GM04504 (cell line): ENCODE measurements at places on chromosomes 13 and 19.

GRCh38 chr13:31242916-31243315 is 43.1 kb downstream of the B3GLCT start:
- DNase-seq: peak; percentile 11

- DNase-seq: no peak
Observed at GRCh38 chr19:10321874-10322835, 6.3 kb upstream of the FDX2 start.

DNA sequence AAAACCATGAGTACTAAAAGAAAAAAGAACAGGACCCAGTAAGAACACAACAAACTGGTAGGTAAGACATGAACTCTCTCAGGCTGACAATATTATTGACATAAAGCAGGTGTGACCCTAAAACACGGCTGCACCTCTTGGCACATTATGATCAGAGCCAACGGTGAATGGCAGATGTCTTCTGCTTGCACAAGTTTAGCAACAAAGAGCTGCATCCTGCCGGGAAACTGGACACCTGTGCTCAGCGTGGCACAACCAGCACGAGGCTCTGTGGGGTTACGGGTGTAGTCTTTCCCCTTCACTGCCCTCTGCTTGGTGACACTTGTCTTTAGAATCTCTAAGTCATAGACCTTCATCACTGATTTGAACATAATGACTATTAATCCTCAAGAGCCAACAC is 97.9 kb downstream of the DOCK9 start:
- DNase-seq: no peak

GRCh38 chr13:51588406-51588949 is 4.2 kb downstream of the WDFY2 start:
- DNase-seq: no peak

GRCh38 chr13:113048766-113049165 is 56.8 kb upstream of the F7 start:
- no peak for DNase-seq

- no peak for DNase-seq
Observed at GRCh38 chr13:76132532-76132931, 496.4 kb downstream of the LMO7 start.

- no peak for DNase-seq
Observed at GRCh38 chr13:80083081-80083852, 257.7 kb downstream of the SPRY2 start.

DNA sequence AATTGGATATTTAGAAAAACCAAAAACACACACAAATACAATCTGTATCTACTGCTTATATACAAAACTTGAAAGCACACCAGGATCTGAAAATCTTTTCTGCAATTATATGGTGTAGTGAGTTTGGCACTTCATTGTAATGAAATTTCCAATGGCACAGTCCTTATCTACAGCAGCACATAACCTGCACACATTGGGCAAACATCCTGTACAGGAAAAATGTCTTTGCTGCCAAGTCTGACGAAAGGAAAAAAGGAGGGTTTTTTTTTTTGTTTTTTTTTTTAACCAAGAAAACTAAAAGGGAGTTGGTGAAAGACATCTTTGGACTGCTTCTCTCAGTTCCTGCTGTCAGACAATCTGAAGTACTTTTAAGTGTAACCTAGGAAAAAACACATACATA is 107.8 kb downstream of the FOXO1 start:
- no peak for DNase-seq

GRCh38 chr19:55096061-55096701 is 20.5 kb downstream of the EPS8L1 start:
- no peak for DNase-seq

GRCh38 chr19:56367829-56368711 is 25.3 kb downstream of the ZNF582 start:
- peak; percentile 84 for DNase-seq

GRCh38 chr13:67792151-67792676 is 562.1 kb upstream of the PCDH9 start:
- no peak for DNase-seq

GRCh38 chr13:25819856-25820530 is 231.8 kb downstream of the SHISA2 start:
- no peak for DNase-seq

DNA sequence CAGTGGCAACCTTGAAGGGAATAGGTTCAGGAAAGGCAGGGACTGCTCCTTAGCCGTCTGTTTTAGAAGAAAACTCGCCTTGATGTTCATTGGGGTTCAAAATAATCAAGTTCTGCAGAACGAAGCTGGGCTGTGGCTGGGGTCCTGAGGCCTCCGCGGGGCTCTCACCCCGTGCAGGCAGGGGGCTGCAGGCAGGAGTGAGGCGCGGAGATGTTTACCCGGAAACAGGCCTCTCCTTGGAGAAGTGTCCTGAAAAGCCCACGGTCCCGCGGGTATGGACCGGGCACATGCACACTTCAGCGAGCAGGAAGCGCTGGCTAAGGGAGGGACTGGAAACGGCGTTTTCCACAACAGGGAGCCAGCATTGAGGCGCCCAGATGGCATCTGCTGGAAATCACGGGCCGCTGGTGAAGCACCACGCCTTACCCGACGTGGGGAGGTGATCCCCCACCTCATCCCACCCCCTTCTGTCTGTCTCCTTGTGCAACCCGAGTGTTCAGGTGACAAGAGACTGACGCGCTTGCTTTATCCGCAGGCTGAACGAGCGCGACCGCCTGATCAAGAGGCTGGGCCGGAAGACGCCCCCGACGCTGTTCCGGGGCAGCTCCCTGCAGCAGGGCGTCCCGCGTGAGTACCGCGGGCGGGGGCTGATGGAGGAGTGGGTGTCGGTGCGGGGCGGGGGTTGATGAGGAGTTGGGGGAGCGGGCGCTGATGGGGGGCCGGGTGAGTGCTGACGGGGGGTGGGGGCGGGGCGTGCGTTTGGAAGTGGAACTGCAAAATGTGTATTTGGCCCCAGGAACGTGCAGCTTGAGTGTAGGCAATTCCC is 39.6 kb downstream of the SHISA2 start:
- no peak for DNase-seq

- peak; percentile 19 for DNase-seq
Observed at GRCh38 chr13:19864024-19864745, 736 bp upstream of the ZMYM5 start.

GRCh38 chr13:73984949-73985691 is 149.1 kb downstream of the KLF12 start:
- DNase-seq: no peak

DNA sequence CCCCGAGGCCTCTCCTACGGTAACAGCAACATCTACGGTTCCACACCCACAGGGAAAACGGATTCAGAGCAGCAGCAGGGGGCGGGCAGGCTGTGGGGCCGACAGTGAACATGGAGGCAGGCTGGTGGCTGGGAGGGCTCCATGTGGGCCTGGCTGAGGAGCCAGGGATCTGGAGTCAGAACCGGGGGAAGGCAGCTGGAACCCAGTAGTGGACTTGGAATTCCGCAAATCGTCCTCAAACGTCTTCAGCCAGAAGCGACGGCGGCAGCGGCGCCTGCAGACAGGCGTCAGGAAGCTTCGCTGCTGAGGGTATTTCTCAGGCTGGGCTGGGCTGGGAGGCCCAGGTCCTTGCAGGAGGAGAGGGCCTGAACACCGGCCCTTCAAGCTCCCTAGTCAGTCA is 1.8 kb downstream of the TMEM86B start:
- no peak for DNase-seq

GRCh38 chr19:45294291-45295029 is 28.2 kb downstream of the CKM start:
- DNase-seq: no peak

- DNase-seq: no peak
Observed at GRCh38 chr19:43809762-43810696, 7.8 kb upstream of the LYPD5 start.

- no peak for DNase-seq
Observed at GRCh38 chr13:63025741-63026140, 1610.1 kb upstream of the PCDH20 start.

- no peak for DNase-seq
Observed at GRCh38 chr19:37098570-37098969, 20.3 kb downstream of the ZNF420 start.

GRCh38 chr19:36436531-36436930 is 18.1 kb upstream of the ZFP82 start:
- DNase-seq: no peak

DNA sequence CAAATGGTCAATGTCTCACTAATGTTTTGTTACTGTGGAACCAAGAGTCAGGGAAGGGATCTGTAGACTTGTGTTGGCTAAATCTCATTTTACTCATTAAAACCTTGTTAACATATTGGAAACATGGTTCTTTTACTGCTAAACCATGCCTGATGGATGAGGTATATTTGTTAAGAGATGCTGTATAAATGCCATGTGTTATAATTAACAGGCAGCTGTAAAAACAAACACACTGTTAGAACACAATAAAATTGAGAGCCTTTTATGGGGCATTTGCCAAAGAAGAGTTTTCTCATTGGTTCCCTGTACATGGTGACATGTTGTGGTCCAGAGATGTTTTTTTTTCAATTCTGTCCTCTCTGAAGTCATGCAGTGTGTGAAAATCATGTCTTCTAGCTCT is 121.9 kb downstream of the ESD start:
- no peak for DNase-seq

GRCh38 chr13:110819203-110820014 is 95.5 kb downstream of the ANKRD10 start:
- peak; percentile 41 for DNase-seq

GRCh38 chr13:80547341-80547740 is 206.4 kb upstream of the SPRY2 start:
- DNase-seq: no peak
